Fibroblast of skin of left quadriceps (primary cell): ENCODE measurements at places on chromosomes 13 and 19.

GRCh38 chr19:22935151-22935550 lies 67.8 kb downstream of the ZNF728 start:
- DNase-seq, result no peak

GRCh38 chr19:54659300-54659699 lies 3.5 kb upstream of the LILRB4 start:
- no peak for DNase-seq

GRCh38 chr19:33476151-33476707 lies 45.4 kb downstream of the PEPD start:
- DNase-seq, result no peak

DNA sequence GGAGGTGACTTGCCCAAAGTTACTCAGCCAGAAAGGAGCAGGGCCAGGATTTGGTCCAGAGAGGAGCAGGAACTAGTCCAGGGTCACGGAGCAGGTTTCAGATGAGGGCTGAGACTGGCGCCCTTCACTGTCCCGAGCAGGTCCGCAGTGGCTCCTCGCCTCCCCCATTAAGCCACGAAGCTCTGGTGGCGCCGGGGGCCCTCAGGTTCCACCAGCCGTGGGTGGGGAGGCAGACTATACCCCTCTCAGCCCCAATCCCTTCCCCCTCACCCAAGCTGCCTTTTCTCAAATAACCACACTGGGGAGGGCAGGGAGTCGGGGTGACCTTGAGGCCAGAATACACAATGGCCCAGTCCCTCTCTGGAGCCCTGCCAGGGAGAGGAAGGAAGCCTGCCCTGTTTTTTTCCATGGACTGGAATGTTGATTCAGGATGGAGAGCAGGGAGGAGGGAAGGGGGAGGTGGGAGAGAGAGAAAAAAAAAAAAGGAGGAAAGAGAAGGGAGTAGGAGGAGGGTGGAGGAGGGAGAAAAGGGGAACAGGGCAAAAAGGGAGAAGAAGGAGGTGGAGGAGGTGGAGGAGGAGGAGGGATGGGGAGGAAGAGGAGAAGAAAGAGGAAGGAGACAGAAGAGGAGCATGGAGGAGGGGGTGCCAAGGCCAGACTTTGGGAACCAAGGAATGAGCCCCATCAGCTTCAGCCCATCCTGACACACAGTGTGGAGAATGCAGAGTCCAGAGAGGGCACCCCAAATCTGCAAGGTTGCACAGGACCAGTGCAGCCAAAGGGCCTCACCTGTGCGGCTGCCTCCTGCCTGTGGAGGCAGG lies 19.7 kb downstream of the CEACAM16 start:
- DNase-seq, result peak; percentile 36

- DNase-seq, result no peak
Observed at GRCh38 chr13:113076681-113077401, 28.8 kb upstream of the F7 start.

- DNase-seq, result no peak
Observed at GRCh38 chr19:33554821-33555220, 33.2 kb upstream of the PEPD start.

DNA sequence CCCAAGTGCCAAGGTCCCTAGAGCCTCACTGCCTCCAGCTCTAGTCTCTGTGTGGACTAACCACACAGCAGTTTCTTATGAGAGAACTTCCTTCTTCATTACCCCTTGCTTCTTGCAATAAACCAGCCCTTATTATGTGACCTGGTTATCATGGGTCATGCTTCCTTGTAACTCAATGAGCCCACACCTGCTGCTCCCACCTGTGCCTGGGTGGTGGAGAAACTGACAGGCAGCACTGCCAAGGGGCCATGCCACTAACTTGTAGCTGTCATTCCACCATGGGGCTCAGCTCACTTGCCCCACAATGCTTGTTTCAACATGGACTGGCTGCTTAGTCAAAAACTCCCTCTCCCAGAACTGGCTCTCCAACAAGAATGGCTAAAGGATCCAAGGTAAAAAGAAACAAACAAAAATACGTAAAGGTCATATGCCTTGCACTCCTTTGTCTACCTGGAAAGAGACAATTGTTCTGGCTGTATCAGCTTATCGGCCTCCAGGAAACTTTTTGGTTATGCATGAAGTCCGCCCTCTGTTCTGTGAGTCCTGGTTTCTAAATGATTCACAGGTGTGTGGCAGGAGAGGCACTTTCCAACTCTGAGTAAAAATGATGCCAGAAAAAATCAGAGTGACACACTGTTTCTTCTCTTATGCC lies 446.4 kb downstream of the COG6 start:
- no peak for DNase-seq

DNA sequence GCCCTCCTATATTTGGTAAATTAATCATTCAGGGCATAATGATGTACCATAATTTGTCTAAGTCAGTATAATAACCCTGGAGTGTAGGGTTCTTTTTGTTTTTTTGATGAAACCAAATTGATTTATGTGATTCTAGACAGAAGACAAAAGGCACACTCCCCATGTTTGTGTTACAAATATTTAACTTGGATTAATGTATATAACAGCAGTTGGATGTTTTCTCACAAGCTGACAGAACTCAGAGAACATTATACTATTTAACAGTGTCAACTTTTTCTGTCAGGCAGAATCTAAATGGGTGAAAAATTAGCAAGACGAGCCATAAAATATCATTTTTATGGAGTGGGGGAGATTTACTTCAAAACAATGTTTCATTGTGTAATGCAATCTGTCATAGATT lies 15.2 kb downstream of the CBY2 start:
- no peak for DNase-seq

GRCh38 chr13:110415669-110416068 lies 108.6 kb downstream of the COL4A2 start:
- DNase-seq, result no peak

DNA sequence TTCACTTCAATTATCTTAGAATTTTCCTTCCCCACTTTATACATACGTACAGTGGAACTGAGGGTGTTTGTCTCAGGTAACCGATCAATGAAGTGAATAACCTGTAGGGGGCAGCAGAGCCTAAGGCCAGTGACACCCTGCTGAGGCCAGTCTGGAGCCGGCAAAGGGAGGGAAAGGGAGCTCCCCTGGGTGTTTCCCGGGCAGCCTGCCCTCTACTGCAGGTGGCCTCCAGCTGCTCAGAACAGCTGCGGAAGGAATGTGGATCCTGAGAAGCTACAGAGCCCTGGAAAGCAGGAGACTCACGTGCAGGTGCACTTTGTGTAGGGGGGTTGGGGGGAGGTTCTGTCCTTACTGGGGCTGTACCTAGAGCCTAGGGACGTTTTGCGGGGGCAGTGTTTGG lies 832 bp upstream of the ZNF491 start:
- peak; percentile 72 for DNase-seq

DNA sequence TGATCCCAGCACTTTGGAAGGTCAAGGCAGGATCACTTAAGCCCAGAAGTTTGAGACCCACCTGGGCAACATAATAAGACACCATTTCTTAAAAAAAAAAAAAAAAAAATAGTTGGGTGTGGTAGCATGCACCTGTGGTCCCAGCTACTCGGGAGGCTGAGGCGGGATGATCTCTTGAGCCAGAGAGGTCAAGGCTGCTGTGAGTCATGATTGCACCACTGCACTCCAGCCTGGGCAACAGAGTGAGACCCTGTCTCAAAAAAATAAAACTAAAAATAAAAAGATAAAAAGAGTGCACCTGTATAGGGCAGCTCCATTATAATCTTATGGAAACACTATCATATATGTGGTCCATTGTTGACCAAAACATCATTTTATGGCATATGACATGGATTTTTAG lies 25.5 kb upstream of the STARD13 start:
- no peak for DNase-seq

DNA sequence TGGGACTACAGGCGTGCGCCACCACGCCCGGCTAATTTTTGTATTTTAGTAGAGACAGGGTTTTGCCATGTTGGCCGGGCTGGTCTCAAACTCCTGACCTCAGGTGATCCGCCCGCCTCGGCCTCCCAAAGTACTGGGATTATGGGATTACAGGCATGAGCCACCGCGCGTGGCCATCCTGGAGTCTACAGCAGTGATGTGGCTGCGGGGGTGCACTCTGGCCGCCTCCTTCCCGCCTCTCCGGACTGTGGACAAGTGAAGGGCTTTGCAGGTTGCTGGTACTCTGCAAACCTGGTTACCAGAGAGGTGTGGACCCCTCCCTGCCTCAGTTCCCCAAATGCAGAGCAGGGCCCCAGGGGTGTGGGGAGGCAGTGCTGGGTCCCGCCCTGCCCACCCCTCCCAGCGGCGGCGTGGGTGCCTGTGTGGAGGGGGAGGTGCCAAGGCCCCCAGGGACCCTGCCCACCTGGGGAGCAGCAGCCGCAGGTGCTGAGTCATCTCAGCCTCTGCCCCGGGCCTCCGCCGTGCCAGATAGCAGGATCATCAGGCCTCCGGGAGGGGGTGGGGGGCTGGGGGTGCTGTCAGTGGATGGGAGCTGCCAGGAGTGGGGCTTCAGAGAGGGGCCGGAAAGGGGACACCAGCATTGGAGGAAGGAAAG lies 23.1 kb downstream of the ARID3A start:
- DNase-seq, result no peak

- DNase-seq, result no peak
Observed at GRCh38 chr13:21328201-21328600, 130.9 kb downstream of the ZDHHC20 start.

DNA sequence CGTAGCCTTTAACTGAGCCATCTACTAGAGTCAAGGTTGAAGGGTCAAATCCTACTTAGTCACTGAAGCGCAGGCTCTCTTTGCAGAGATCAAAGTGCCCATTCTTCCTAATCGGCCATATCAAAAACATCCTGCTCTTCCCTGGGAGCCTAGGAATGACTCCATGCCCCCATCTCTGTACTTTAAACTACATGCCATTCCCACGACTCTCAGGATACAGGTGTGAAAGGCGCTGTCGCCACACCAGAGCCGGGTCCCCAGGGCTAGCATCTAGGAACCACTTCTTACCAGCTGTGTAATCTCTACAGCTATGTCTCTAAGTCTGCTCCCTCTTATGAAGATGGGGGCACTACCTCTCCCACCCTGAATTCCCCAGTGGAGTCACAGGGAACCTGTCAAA lies 22.3 kb downstream of the IRS2 start:
- DNase-seq, result no peak

DNA sequence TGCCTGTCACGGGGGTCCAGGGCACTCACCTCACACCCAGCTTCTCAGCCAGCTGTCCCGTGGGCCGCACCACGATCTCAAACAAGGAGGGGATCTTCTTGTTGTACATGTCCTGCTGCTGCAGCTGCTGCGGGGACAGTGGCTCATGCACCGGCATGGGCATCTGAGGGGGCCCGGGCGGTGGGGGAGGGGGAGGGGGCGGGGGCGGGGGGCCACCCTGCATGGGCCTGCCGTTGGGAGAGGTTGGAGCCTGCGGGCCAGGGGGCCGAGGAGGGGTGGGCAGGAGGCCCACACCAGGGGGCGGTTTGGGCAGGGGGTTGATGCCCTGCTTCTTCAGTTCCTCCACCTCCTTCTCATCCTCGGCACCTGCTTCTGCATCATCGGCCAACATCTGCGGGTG lies 23.9 kb upstream of the TMEM160 start:
- DNase-seq, result no peak

GRCh38 chr13:50401721-50402465 lies 386.6 kb downstream of the KCNRG start:
- DNase-seq, result no peak

- peak; percentile 61 for DNase-seq
Observed at GRCh38 chr19:58581227-58582141, 8.3 kb upstream of the MZF1 start.

DNA sequence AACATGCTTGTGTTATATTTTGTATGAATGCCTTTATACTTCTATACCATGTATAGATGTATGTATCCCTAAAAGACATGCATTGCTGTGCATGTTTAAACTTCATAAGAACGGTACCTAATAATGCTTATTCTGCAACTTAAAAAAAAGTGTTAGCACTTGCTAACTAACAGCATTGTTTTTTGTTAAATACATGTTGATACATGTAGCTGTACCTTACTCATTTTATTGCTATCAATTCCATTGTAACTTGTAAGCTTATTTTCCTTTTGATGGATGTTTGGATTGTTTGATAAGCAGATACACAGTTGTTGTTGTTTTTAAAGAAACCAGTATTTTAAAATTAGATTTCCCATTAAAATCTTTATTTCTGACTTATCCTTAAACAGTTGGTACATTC lies 53.8 kb downstream of the CDK8 start:
- no peak for DNase-seq

GRCh38 chr13:79571147-79571546 lies 90.2 kb downstream of the NDFIP2 start:
- no peak for DNase-seq
